NCI-H1930 (cell line): ENCODE measurements at places on chromosomes 7 and 10.

GRCh38 chr10:44325157-44325556, 59.7 kb downstream of the CXCL12 start:
- no peak for DNase-seq

DNA sequence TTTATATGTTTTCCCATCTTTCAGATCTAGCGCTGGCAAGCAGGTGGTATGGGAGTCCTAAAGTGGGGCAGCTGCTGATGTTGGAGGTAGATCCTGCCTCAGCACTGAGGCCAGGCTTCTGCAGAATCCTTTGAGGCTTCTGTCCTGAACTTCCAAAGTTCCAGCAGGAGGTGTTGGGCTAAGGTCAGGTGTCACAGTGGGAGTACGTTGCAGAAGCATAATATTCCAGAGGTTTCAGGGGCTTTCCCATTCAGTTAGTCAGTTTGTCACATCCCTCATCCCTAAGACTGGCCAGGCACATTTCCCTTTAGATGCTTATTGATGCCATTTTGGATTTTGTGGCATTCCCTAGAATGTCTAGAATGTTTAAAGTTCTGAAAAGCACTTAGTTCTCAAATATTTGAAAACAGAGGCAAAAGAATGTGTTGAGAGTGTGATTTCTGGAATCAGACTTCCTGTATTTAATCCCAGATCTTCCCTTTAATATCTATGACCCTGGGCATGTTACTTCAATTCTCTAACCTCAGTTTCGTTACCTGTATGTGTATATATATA, 319.1 kb upstream of the PHYHIPL start:
- DNase-seq = no peak

DNA sequence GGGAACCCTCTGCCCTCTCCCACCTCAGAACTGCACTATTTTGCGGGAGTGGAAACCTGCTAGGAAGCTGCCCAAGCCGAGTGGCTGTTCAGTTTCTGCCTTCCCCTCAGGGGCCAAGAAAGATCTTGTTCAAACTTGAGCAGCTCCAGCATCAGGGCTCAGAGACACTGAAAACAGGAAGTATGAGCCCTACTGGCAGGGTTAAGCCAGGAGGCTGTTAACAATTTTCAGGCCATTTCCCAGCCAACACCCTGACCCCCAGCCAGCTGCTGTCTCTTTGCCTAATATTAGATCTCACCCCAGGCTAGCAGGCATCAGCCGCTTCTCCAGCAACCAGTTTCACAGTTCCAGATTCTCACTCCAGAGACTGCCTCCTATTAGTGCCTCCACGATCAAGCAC, 9.2 kb downstream of the PLAU start:
- DNase-seq = no peak

DNA sequence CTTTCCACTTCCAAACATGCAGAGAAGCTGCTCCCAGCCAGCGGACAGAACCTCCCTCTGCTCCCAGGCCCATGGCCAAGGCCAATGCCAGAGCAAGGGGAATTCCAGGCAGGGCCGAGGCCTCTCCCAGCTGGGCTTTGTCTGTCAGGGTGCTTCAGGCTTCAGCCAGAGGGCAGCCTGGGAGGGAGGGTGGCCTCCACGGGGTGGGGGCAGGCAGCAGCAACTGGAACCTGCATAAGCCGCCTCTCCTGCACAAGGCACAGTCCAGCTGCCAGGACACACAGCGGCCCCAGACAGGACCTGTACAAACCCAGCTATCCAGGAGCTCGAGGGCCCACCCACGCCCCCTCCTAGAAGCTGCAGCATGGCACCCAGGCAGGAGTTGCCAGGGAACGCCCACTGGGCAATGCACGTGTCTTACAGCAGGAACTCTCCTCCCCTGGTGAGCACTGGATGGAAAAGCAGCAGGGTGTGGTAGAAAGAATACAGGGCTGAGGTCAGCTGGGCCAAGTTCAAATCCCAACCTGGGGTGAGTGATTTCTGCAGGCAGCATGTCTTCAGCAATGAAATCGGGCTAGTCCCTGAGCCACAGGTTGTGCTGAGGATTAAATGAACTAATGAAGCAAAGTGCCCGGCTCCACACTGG, 7.6 kb downstream of the FAM53B start:
- DNase-seq = no peak

DNA sequence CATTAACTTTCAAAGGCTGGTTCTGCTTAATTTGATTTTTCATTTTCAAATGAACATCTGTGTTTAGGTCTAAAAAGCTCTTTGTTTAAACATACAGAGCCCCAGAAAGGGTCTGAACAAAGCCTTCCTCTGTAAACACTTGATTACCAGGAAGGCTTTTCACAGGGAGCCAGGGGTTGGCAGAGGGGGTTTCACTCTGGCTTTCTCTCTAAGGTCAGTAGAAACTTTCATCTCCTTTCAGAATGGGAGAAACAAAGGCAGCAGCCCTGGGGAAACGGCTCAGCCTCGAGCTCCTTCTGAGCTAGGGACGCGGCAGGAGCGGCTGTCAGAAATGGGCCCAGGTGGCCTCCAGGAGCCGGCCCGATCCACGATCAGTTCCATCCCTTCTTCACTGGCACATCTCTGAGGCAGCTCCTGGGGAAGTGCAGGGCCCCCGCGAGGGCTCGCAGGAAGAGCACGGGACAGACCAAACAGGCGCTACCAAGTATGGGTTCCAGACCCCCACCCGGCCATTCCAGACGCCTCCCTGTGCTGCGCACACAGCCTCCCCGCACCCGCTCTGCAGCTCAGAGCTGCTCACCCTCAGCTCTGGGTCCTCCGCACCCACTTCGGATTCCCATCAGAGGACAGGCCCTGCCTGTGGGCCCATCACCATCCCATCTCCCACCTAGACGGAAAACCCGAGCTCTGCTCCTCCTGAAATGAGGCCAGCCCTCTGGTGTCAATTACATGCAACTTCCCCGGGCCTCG, 124.1 kb downstream of the MAD1L1 start:
- peak; percentile 21 for DNase-seq

DNA sequence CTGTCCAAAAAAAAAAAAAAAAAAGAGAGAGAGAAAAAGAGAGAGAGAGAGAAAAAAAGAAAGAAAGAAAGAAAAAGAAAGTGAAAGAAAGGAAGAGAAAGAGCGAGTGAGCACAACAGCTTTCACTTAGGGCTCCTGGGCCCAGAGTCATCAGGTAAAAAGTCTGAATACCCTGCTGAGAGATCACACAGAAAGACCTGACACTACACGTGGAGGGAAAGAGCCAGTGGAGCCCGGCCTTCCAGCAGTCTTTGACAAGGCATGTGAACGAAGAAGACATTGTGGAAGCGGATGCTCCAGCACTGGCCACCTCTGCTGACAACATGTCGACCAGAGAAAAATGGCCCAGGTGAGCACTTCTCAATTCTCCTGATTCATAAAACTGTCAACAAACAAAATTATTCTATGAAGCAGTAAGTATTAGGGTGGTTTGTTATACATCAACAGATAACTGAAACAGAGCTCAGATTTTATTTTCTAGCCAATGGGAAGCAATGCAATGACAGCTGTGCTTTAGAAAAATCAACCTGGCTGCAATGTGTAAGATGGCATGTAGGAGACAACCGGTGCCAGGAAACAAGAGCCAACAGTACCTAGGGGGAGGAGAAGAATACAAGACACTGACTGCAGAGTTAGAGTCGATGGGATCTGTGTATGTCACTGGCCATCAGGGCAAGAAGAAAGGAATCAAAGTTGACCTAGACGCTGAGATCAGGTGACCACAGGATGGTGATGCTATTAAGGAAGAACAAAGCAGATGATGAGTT, 4.4 kb downstream of the RNF216 start:
- DNase-seq = no peak

DNA sequence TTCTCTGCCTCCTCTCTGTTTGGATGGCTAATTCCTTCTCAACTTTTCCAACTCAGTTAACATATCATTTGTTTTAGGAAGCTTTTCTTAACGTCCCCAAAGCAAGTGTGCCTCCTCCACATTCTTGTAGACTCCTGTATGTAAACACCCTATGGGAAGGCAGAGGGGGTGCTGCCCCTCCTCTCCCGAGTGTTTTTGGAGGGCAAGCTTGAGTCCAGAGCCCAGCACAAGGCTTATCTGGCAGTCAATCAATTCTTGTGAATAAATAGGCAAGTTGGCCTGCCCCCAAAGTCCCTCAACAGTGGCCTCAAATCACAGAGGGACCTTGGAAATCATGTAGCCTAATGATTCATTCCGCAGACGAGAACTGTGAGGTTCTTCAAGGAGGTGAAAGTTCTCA, 305.6 kb downstream of the RPS24 start:
- no peak for DNase-seq
